Activated CD4-positive, alpha-beta T cell treated with anti-CD3 and anti-CD28 coated beads, Interleukin-2, amount 50 U/mL, for 1 hour (primary cell): ENCODE measurements at places on chromosomes 1 and 21.

DNA sequence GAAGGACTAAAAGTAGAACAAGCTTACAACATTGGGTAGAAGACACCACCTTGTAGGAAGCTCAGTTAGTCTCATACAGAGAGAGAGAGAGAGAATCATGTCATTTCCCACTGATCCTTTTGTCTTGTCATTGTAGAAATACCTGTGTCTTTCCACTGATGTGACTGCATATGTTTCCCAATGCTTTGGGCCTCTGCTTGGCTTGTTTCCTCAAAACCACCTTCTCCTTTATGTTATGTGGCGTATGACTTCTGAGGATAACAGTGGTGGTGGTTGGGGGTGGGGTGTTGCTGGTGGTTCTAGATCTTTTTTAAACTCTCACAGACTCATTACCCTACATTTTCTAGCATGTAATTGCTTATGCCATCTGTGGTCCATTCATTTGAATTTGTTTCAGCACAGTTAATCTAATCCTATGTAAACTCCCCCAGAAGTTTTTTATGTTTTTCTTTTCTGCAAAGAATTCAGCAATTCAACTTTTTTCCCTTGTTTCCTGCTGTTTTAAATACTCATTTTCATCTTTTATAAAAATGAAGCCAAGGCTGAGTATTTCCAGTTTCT, 9.3 kb downstream of the RGL1 start:
- no peak for DNase-seq

DNA sequence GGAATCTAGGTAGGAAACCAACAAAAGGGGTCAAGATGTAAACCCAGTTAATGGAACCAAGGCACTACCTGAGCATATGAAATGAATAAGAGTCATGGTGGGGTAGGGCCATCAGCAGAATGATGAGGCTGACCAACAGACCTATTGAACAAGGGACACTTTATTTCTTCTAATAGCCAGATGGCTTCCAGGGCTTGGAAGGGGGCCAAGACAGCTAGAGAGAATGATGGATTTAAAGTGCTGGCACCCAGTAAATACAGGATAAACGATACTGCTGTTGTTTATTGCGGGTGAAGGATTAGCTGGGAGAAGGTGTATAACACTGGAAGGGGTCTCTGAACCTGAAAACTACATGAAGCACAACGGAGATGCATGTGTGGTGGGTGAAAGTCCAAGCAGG, 15.6 kb downstream of the DDAH1 start:
- DNase-seq = no peak

DNA sequence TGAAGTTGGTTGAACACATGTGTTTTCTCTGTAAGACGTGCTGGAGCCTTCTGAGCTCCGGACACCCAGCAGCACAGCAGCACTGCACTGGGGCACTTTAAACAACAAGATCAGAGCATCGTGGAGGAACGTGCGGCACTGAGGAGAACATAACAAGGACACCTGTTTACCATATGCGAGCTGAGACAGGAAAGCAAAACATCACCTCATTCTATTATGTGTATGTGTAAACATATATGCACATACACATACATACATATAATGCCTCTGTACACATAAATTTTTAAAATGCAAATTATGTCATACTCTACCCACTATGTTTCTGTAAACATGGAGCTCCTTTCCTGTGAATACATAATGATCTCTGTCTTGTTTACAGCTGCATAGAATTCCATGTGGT, 3.2 kb upstream of the KRTAP10-6 start:
- DNase-seq = no peak

- DNase-seq = no peak
These were observed 63.0 kb downstream of the DISP1 start for GRCh38 chr1:222877854-222878253.

DNA sequence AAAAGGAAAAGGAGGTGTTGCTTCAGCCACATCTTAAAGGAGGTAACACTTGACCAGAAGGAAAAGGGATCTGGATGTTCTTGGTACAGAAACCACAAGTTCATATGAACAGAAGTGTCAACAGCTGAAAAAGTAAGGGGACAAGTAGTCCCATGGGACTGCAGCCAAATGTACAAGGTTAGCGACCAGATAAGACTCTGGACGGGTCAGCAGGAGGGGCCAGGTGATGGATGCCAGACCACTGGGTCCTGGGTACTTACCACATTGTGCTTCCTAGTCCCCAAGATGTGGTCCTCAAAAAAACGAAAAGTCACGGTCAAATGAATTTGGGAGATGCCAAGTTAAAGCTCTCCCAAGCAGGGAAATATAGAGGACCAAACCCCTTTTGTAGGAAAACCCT, 16.6 kb upstream of the BMP8A start:
- no peak for DNase-seq

- no peak for DNase-seq
These were observed 6.6 kb downstream of the PKLR start for GRCh38 chr1:155294520-155295182.

GRCh38 chr1:11781297-11781696, 19.3 kb downstream of the C1orf167 start:
- DNase-seq = no peak

DNA sequence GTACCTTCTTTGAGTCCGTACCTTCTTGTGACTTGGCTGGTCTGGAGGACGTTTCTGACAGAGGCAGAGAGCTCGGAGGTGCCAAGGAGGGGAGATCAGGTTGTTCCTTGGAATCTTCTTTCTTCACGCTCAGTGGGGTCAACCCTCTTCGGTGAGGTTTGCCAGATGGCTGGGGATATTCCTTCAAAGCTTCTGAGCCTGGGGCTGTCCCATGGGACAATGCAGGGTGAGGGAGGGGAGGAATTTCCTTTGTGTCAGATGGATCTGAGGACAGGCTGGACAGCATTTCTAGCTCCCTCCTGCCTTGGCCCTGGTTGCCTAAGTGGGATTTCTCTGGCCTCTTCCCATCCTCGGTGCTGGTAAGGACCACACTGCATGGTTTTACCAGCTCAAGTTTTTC, 95.5 kb upstream of the EDN2 start:
- DNase-seq = no peak

DNA sequence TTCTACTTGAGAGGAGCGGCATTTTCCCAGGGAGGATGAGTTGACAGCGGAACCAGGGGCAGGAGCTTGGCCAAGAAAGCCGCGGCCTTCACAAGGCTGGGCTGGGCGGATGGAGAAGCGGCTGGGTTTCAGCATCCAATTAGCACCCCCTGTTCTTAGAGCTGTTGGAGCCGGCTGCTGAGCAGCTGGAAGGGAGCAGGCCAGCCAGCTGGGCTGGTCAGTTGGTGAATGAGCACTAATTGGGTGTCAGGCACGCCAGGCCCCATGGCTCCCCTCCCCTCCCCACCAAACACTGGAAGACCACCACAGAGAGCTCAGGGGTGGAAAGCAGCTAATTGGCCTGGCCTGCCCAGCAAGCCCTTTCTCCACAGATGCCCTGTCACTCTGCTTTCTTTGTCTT, 245.6 kb downstream of the RRAGC start:
- no peak for DNase-seq

DNA sequence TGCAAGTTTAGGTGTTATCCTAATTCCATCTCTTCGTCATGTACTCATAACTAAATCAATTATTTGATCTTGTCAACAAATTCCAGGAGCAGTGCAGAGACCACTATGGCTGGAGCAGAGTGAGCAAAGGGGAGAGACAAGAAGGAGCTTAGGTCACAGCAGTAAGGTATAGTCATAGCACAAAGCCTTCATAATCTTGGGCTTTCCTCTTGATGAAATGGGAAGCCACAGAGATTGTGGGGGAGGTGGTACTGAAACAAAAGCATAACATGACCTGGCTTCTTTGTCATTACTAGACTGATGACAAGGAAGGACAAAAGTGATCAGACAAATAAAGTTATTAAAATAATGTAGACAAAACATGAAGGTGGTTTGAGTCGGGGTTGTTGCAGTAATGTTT, 60.1 kb upstream of the PTGS2 start:
- no peak for DNase-seq

DNA sequence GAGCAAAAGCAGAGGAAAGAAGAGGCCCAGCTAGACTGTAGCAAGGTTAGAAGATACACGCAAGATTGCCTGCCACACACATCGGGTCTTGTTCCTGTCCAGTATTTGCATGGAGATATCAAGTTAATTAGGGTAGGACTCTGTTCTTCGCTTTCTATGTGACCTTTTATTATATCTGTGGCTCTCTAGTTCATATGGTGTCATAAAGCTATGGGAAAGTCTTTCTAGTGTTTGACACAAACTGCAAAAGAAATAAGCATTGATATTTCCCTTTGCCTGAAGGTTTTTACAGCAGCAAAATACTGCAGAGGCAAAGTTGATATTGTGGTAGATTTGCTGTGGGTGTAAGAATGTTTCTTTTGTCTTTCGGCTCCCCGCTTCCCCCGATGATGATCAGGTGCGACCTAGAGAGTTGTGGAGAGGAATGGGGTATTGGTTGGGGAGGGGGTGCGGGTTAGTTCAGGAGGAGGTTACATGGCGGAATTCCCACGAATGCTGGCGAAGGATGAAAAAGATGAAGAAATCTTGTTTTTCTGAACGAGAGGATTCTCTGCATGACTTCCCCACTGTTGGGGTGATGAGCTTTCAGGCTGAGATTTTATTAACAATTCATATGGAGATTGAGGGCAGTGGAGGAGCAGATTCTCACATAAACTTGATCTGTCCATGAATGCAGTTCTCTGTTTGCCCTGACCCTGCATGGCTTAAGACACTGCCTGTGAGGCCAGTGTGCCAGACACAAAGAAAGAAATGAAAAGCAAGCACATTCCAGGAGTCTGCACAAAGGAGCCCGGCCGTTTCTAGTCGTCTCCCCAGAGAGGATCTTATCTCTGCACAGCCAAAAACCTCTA, 550.2 kb downstream of the USP25 start:
- no peak for DNase-seq

DNA sequence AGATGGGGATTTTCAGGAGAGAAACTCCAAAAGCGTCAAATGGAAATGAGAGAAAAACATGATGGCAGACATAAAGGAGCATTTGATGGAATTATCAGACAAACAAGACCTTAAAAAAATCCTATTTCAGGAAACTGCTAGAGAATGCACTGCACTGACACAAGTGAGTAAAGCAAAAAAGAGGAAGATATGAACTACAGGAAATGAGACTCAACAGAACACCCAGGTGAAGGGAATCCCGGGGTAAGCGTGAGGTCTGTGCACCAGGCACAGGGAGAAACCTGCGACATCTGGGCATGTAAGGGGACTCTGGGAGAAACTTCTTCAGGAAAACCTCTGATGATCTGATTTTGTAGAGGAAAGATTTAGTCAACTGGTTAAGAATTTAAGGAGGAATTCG, 2.8 kb downstream of the TARBP1 start:
- DNase-seq = no peak

DNA sequence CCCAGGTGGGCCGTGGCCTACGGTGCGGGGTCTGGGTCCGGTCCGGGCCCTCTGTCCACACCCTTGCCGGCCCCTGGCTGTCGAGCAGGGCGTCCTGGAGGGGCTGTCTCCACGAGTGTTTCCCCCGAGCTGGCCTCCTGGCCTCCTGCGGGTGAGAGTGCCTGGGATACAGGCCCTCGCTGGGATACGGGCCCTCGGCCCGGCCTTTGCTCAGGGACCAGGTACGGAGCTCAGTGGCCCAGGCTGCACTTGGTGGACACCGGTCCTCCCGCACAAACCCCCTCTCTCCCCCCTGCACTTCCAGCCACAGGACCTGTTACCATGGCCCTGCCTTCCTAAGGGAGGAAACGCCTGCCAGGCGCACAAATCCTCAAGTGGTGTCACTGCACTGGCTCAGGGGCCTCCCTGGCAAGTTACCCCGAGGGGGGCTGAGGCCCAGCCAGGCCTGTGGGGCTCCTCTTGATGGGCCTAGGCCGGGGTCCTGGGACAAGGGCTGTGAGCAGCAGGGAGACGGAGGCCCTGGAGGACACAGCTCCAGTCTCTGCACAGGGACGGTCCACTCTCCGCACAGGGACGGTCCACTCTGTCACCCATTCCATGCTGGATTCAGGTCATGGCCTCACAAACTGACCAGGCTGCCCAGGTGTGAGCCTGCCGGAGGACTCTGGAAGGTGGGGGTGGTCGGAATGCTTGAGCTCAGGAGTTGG, 18.2 kb upstream of the RNF223 start:
- DNase-seq = no peak

DNA sequence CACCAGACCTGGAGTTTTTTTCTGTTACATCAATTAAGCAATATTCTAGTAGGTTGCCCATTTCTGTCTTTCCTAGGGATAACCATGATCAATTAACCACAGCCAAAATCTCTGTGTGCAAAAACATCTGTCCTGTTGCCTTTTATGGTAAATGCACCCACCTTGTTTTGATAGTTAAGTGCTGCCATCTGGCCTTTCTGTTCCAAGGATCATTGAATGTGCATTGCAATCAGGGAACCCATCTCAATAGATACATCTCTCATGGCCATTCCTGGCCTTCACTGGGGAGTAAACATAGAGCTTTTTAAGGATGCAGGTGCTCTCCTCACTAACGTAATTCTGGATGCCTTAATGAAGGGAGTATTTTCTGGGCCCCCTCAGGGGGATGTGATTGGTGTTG, 111.8 kb upstream of the KIAA1614 start:
- no peak for DNase-seq

DNA sequence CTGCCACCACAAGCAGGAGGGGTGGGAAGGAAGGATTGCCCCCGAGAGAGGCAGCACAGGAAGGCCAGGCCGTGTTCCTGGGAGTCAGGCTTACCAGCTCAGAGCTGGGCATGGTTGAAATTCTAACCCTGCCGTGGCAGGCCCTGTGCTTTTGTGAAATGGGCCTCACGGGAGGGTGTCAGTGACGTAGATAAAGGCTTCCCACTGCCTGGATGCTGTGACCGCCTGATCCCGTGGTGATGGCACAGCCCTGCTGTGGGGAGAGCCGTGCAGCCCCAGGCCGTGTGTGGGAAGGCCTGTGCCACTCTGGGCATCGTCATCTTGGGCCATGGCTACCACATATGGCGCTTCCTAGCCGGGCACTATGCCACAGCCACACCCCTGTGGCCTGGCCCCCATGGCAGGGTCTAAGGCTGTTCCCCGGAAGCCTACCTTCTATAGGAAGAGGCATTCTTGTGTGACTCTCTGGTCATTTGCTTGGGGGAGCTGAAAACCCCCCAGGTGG, 161.3 kb downstream of the PCBP3 start:
- no peak for DNase-seq

- no peak for DNase-seq
These were observed 37.5 kb downstream of the HLCS start for GRCh38 chr21:36928960-36929359.

DNA sequence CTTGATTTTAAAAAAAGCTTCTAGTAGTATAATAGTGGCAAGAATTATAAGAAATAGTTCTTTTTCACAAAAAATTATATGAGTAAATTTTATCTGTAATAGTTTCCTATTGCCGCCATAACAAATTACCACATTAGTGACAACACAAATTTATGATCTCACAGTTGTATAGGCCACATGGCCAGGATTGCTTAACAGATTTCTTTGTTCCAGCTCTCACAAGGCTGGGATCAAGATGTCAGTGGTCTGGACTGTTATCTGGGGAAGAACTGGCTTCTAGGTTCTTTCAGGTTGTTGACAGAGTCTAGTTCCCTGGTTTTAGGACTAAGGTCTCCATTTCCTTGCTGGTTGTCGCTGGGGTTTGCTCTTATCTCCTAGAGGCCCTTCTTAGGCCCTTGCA, 236.4 kb downstream of the USP25 start:
- no peak for DNase-seq

- DNase-seq = no peak
These were observed 19.2 kb downstream of the S100A7 start for GRCh38 chr1:153441238-153441755.

GRCh38 chr1:228090613-228091081, 8.1 kb downstream of the ARF1 start:
- DNase-seq = no peak

GRCh38 chr1:198018529-198018928, 101.4 kb downstream of the LHX9 start:
- no peak for DNase-seq
